ELR (cell line): ENCODE measurements at places on chromosomes 2 and 18.
A peak's percentile ranks its signal among the peaks of the same experiment; 100 is the strongest.

- no peak for DNase-seq
These were observed 23.5 kb downstream of the PSMG2 start for GRCh38 chr18:12726331-12726730.

DNA sequence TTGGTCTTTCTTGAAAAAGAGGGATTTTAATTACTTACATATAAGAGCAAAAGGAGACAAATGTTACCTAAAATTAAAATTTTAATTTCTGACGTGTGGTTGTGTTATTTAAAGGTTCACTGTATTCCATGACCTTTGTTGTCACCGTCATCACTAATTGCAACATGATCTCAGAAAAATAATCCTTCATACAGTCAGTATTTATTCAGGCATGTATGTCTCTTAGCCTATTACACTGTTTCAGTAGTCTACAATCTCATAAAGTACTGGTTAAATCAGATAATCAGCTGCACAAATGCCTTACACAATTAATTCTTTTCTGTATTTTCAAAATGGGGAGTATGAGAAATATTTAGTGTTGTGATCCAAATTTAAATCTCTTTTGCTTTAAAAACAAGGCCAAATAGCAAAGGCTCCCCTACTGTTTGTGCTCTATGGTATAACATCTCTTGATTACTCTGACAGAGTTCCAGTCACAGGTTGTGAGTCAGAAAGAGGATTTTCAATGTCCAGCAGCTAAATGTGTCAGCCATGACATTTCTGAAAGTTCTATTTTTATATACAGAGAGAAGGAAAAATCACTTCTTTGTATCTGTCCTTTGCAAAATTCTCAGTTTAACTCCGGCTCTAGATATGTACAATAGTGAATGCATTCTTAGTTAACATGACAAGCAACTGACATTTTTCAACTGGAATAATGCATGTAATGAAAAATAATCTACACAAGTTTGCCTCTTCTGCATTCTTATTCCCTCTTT is 184.0 kb downstream of the FIGN start:
- peak; percentile 54 for DNase-seq

- no peak for DNase-seq
These were observed 203.4 kb upstream of the RAB6C start for GRCh38 chr2:129775952-129776653.

- DNase-seq, result no peak
These were observed 22.3 kb downstream of the SNED1 start for GRCh38 chr2:241020629-241021190.

DNA sequence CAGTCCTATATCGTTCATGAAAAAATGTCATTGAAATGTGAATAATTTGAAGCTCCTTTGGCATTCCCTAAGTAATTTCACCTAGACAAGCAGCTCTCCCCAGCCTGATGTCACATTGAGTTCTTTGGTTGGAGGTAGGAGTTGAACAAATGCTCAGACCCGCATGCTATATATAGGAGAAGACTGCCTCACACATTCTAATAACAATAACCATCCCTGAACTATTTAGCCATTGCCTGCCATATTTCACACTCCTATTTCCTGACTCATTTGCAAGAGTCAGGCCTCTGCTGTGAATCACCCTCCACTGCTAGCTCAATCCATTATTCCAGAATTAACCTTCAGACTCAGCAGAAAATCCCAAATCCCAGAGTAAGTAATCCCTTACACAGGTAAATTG is 256.6 kb upstream of the ACVR2A start:
- peak; percentile 33 for DNase-seq

- no peak for DNase-seq
These were observed 230.2 kb upstream of the ZC3H15 start for GRCh38 chr2:186255823-186256222.

GRCh38 chr2:71665168-71666093 is 212.1 kb downstream of the DYSF start:
- no peak for DNase-seq

- DNase-seq, result peak; percentile 54
These were observed 6.6 kb downstream of the NTSR2 start for GRCh38 chr2:11663427-11663826.

DNA sequence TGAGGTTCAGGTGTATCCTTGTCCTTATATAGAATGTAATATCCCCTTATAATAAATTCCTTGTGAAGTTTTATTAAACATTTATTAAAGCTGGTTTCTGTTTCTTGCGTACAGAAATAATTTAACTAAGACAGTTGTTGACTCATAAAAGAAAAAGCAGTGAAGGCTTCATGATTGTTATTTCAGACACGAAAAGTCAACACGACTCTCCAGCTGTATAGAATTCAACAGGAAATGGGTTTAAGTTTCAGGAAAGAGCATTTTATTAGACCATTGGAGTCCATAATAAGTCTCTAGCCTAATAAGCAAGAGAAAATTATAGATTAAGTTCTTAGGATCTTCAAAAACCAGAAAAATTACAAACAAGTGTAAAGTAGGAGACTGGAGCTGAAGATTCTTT is 62.2 kb downstream of the KCNE4 start:
- no peak for DNase-seq

GRCh38 chr18:73896685-73897084 is 250.9 kb downstream of the FBXO15 start:
- DNase-seq, result no peak

DNA sequence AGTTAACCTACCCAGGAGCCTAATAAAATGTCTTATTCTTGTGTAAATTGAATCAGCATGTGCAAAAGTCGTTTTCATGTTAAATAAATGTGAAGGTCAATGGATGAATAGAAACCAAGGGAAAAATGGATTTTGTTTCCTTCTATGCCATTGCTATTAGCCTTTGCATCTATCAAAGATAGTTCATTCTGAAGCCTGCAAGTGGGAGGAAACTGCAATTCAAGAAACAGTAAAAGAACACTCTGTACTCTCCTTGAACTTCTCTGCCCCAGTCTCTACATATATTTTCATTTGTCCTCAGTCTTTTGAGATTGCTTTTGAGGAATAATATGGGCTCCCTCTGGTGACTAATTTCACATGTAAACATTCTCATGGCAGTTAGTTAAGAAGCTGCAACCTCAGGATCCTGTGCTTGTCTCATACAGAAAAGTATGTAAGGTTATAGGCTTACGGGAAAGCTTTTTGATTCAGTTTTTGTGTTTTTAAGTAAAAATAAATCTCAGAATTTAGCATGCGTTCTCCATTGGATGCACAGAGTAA is 1590.0 kb upstream of the LRRTM1 start:
- peak; percentile 76 for DNase-seq

DNA sequence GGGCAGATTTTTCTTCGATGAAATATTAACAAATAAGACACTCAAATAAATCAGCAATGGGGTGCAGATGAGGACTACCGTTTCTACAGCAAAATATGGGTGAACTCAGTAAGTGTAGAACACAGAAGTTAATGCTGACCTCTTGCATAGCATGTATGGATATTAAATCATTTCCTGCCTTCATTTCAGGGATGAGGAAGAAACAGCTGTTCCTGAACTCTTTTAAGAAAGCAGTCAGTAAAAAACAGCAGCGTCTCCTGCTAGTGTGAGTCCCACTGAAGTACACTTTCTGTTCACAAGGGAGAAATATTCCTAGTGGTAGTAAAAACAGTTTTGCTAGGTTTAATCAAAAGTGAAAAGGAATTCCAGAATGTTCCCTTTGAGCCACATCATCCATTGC is 379.0 kb downstream of the ZEB2 start:
- no peak for DNase-seq

DNA sequence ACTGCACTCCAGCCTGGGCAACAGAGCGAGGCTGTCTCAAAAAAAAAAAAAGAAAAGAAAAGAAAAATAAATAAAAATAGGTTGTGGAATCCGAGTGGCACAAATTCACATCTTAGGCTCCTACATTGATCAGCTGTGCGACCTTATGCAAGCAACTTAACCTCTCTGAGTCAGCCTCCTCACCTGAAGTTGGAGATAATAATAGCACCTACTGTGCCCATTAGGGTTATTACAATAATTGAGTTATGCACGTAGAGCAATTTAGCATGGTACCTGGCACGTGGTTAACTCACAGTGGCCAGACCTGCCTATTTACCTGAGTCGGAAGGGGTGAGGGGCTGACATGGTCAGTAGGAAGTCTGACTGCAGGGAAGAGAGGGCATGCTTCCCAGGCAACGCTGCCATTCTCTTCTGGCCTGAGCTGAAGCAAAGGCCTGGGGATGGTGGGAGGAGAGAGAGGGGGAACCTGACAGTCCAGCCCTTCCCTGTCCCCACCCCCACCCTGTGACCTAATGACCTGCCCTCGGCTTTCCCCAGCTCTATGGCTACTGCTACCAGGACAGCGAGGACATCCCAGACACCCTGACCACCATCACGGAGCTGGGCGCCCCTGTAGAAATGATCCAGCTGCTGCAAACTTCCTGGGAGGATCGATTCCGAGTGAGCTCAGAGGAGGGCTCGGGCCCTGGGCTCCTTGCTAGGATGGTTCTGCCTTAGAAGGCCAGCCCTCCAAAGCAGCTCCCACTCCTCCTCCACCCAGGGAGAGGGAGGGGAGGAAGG is 5.1 kb downstream of the PKDCC start:
- no peak for DNase-seq

GRCh38 chr2:173028141-173028540 is 47.5 kb upstream of the MAP3K20 start:
- DNase-seq, result no peak

- DNase-seq, result no peak
These were observed 16.0 kb downstream of the FAM178B start for GRCh38 chr2:96970248-96970875.

- DNase-seq, result no peak
These were observed 229.7 kb downstream of the DYSF start for GRCh38 chr2:71683070-71683469.

- no peak for DNase-seq
These were observed 121.9 kb downstream of the CABLES1 start for GRCh38 chr18:23257137-23257536.

GRCh38 chr18:1618364-1618763 is 713.7 kb downstream of the ADCYAP1 start:
- no peak for DNase-seq

- DNase-seq, result no peak
These were observed 854.3 kb upstream of the SALL3 start for GRCh38 chr18:78125206-78125896.

DNA sequence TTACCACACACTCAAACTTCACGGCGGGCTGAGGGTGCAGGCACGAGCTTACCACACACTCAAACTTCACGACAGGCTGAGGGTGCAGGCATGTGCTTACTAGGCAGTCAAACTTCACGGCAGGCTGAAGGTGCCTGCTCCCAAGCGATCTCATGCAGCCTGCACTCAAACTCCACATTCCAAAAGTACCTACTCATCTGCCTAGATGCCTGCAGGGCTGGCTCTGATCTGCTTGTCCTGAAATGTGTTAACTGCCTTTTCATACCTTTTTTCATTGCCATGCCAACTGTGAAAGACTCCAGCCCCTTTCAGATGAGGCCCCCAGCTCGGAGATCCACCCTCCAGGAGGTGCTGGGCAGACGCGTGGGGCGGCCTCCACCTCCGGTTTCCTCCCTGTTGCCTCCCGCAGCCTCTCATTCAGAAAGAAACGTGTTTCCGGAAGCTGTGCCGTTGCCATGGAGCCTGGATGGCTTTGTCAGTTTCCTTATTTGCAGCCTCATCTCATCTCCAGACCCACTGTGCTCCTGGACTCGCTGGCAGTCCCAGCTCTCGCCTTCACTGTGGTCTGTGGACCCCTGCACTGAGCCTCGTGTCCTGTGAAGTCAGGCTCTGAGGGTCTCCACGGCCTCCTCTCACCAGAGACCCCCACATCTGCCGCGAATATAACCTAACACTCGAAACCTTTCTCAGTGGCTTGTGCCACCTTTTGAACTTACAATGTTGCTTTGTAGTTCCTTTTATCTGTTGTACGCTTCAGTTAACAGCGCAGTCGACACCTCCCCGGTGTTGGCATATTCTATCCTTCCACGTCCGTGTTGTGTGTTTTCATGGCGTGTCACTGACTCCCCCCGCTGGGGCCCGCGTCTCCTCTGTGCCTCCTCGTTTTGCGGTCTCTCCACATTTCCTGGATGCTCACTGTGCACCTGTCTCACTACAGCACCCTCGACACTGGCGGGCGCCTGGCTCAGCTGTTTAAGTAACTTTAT is 106.1 kb upstream of the ALKAL2 start:
- peak; percentile 35 for DNase-seq

DNA sequence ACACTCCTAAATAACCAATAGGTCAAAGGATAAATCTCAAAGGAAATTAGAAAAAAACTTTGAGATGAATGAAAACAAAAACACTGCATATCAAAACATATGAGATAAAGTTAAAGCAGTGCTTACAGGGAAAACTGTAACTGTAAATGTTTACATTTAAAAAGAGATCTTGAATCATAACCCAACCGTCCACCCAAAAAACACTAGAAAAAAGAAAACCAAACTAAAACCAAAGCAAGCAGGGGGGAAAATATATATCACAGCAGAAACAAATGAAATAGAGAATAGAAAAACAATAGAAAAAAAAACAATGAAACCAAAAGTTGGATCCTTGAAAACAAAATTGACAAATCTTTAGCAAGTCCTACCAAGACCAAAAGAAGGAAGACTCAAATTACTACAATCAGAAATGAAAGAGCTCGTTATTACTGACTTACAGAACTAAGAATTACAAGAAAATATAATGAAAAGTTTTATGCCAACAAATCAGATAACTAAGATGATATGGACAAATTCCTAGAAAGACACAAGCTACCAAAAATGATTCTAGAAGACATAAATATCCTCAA is 65.6 kb downstream of the TLK1 start:
- DNase-seq, result no peak

DNA sequence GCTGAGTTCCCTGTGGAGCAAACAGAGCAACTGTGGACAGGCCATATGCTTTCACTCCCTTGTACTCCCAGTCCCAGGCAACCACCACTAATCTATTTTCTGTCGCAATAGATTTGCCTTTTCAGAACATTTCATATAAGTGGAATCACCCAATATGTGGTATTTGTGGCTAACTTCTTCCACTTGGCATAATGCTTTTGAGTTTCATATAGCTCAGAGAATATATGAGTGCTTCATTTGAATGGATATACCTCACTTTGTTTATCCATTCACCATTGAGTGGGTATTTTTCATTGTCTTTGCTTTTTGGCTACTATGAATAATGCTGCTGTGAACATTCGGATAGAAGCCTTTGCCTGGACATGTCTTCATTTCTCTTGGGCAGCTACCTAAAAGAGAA is 151.9 kb downstream of the CERS6 start:
- peak; percentile 10 for DNase-seq

DNA sequence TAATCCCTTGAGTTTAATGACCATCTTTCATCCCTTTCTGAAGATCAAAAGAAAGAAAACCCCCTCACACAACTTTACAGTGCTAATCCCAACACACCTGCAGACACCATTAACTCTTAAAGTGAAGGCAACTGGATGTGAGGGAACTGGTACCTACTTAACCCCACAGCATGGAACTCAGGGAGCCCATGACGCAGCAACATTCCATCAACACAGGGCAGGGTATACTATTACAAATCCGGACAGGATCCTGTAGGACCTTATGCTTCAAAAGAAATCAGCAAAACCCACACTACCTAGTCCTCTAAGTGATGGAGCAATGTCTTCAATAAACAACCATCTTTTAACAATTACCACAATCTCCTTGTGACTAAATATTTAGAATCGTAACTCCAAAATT is 78.6 kb downstream of the FARSB start:
- no peak for DNase-seq
